ENCODE measurements at places on chromosomes 12 and 14.

- DNase-seq = no peak
Measured at GRCh38 chr14:102078831-102079699, 7.8 kb downstream of the HSP90AA1 start.

DNA sequence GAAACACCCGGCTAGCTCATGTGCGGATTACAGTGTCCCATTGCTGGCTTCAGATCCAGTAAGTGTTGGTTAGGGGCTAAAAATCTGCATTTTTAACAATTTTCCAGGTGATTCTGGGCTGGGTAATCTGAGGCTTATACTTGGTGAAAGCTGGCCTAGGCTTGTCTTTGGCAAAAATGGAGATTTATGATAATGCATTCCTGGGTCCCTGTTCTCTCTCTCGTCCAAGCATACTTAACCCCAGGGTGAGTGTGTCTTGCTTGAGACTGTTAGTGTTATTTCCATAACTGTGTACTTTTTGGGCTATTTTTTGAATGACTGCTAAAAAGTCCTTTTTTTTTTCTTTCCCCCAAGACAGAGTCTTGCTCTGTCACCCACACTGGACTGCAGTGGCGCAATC is 43.2 kb downstream of the SNAPC1 start:
- DNase-seq = no peak

DNA sequence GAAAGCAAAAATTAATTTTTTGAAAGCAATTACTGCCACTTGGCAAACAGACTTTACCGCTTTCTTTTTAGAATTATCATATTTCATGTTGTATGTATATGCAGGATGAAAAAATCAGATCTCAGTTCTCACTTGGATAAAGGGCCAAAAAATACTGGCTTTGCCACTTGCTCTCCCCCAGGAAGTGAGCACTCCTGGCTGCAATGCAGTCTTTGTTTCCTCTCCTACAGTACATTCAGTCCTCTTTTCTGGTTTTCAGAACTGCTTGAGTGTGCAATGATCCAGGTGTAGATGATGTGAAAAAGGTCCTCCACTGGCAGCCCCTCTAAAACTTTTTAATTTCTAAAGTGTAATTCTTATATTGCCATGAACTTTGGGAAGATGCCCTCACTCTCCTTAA is 183.4 kb downstream of the SLC25A21 start:
- no peak for DNase-seq

DNA sequence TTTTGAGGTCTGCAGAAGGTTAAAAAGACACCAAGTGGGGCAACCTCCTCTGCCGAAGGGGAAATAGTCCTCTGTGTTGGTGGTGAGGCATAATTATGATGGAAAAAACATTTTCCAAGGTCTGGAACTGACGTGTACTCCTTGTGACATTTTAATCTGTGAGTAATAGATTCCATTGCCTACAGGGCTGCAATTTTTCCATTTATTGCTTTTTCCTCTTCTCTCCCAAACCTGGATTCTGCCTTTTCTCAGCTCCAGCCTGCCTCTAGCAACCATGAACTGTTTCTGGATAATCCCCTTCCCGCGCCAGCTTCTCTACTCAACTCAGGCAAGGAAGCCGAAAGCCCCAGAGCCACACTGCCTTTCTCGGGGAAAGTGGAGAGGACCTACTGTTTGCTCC is 230.1 kb upstream of the PLXNC1 start:
- DNase-seq = no peak

DNA sequence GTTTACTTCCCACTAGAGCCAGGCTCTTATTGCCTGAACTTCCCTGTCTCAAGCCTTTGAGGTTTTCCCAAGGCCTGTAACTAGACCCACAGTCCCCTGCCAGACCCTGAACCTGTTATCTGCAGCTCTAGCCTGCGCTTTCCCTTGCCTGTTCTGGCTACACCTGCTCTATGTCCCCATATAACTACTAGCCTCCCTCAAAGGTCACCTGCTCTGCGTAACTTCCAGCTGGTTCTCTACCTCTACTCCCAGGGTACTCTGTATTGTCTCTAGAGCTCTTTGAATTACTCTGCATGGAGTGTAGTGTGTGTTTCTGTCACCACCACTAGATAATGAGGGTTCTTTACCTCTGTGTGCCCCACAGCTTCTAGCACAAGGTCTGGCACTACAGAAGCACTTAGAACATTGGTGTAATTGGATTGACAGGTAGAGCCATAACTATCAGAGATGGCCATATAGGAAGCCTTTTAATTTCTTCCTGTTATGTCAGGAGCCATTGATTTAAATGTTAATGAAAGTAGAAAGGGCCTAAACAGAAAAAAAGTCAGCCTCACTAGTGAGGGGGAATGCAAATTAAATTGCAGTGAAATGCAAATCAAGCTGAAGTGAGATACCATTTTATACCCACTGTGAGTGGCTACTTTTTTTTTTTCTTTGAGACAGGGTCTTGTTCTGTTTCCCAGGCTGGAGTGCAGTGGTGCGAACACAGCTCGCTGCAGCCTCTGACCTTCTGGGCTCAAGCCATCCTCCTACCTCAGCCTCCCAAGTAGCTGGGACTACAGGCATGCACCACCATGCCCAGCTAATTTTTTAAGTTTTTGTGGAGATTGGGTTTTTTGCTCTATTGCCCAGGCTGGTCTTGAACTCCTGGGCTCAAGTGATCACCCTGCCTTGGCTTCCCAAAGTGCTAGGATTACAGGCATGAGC is 47.8 kb downstream of the EID3 start:
- no peak for DNase-seq

GRCh38 chr12:12474471-12474928 is 88.2 kb downstream of the DUSP16 start:
- no peak for DNase-seq
